ENCODE measurements at places on chromosomes 3 and 15.

DNA sequence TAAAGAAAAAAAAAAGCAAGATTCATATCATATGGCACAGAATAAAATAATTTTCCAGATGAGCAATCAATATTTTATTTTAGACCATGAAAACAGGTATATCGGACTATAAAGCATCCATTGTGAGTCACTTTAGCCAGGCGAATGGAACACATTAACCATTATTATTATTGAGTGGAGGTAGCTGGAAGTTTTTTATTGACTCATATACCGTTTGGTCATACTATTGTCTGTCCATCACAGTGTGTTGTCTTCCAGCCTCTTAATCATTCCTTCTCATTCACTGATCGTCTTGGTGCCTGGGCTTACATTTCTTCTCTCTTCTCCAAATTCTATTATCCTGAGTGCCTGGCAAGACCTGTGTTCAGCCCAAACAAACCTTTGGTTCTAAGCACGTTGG lies 634.8 kb downstream of the MECOM start:
- DNase-seq, result no peak

- DNase-seq, result no peak
Measured at GRCh38 chr15:57635300-57635909, 43.7 kb downstream of the MYZAP start.

- DNase-seq, result no peak
Measured at GRCh38 chr15:74937272-74937589, 642 bp downstream of the COX5A start.

DNA sequence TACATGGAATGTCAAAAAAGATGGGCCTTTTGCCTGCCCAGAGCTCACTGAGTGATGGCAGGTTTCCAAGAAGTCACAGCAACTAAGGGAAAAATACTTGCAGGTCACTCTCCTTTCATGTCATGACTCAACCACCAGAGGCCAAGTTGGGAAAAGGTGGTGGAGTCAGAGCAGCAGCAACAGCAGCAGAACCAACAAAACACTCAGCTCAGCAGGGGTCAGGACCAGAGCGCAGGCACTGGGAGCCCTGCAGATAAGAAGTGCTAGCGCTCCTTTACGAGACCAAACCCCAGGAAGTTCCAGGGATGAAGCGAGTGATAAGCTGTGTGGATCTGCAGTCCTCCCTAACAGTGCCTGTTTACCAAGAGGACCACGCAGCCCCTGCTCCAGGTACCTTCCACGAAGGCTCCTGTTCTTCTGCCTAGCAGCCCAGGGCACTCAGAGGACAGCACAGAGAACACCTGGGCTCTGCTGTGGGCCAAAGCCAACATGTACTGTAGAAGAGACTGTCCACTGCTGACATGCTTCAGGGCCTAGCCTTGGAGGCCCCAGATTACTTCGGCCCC lies 26.0 kb downstream of the POC1A start:
- no peak for DNase-seq

- no peak for DNase-seq
Measured at GRCh38 chr3:60657972-60658371, 593.3 kb downstream of the FHIT start.

GRCh38 chr3:54038391-54038790 lies 84.0 kb upstream of the CACNA2D3 start:
- no peak for DNase-seq

DNA sequence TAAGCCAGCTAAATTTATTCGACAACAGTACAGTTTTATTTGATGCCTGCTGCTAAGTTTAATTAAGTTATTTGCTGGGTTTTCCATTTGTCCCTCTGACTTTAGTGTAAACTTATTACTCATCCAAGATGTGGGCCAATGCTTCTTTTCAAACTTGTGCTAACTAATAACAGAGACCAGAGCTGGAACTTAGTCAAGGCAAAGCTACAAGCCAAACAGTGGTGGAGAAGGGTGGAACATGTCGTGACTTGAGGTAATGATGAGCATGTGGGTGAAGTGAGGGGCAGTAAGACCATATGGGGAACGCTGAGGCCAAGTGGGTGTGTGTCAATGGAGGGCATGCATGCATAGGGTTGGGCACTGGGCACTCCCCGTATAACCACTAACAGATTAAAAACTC lies 63.9 kb downstream of the NMD3 start:
- DNase-seq, result no peak

DNA sequence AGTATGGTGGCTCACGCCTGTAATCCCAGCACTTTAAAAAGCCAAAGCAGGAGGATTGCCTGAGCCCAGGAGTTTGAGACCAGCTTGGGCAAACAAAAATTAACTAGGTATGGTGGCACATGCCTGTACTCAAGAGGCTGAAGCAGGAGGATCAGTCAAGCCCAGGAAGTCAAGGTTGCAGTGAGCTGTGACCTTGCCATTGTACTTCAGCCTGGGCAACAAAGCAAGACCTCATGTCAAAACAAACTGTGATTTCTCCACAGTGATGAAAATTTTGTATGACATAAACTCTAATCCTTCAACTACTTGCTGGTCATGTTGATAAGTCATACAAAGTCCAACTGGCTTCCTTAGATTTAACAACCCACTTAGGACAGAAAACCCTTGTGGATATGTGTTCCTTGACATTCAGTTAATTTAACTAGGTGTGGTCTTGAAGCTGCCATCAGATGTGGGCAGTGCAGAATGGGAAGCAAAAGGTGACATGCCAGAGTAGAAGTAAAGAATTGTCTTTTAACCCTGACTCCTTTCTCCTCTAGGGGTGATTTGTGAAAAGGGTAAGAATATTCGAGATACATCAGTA lies 263.3 kb downstream of the PTPRG start:
- no peak for DNase-seq

DNA sequence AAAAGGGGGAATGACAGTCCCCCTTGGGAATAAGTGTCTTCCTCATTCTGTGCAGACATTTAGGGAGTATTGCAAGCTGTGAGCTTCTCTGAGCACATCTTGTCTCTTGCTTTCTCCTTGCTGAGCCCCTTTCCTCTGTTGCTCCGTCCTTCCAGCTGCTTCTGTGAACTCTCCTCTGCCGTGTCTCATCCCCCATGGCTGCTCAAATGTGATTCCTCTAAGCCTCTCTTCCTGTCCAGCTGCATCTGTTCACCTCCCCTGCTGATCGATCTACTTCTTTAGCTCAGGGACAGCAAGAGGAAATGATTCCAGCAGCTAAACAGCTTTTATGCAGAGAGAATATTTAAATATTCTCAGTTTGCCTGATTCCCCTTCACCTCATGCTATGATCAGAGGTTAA lies 328.0 kb upstream of the DNAJC19 start:
- no peak for DNase-seq

DNA sequence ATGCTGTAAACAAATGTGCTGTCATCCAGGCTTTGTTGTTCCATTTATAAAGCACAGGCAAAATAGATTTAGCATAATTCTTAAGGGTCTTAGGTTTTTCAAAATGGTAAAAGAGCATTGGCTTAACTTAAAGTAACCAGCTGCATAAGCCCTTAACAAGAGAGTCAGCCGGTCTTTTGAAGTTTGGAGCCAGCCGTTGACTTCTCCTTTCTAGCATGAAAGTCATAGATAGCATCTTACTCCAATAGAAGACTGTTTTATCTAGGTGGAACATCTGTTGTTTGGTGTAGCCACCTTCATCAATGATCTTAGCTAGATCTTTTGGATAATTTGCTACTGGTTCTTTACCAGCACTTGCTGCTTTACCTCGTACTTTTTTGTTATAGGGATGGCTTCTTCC lies 297.5 kb upstream of the DCBLD2 start:
- DNase-seq, result no peak
